ENCODE measurements at places on chromosomes 5 and 9.

GRCh38 chr5:149337736-149338135 is 7.6 kb upstream of the GRPEL2 start:
- no peak for DNase-seq

DNA sequence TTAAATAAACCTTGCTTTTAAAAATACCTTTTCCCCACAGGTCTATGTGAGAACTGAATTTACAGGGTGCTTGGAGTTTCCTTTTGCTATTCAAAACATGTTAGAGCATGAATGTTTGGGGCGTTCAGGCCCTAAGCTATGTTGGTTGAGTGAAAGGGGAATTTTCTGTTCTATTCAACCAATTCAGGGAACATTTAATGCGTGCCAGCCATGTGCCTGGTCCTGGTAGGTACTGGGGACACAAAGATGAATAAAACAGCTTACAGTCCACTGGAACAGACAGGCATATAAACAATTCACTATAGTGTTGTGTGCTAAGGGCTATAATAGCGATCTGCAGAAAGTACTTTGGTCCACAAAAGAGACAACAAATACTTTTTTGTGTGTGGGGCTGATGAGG is 108.5 kb downstream of the ZSWIM6 start:
- DNase-seq, result no peak

GRCh38 chr5:155211764-155212163 is 198.2 kb downstream of the KIF4B start:
- no peak for DNase-seq

- DNase-seq, result no peak
These were observed 15.8 kb downstream of the MCIDAS start for GRCh38 chr5:55211184-55211874.

DNA sequence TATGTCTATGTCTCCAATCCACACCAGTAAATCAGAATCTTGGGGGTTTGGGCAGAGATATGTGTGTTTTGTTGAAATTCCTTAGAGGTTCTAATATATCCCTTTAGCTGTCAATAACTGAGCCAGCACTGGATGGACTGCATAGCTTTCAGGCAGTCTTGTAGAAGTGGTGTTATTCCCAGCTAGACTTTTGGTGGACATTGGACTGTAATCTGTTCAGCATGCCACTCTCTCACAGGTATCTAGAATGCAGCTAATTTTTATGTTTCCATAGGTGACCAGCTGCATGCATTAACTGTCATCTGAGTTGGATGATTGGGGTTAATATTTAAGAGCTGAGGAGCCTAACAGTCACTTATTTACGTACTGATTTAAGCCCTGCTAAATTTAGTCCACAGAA is 45.1 kb upstream of the IL13 start:
- no peak for DNase-seq

GRCh38 chr5:125484742-125485641 is 738.6 kb upstream of the ZNF608 start:
- no peak for DNase-seq

DNA sequence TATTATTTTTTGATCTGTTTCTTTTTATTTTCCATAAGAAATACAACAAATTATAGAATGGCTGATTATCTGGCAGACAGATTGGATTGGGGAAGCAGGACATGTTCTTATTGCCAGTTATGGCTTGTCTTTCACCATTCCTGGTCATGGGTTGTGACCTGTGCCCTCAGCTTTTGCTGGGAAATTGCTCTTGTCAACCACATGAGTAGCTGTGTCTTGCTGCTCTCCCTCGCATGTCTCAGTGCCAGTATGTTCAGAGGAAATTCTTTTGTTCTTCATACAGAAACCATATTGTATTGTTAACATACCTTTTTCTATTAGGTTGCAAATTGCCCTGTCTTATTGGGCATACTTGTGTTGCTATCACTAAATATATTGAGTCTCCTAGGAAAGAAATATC is 344.1 kb downstream of the OSTF1 start:
- no peak for DNase-seq

DNA sequence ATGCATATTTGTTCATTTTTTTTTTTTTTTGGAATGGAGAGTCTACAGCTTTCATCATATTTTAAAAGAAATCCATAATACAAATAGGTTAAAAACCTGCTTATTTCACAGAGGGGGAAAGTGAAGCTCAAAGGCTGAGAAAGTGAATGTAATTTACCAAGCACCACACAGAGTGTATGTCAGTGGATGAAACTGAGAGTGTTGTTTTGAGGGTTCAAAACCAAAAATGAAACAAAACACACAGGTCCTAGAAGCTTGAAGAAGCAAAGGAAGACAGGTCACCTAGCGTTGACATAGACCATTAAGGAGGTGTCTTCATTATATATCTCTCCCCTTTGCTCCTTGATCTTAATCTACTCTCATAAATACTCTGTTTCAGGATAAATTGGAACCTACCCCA is 7.5 kb downstream of the NMUR2 start:
- DNase-seq, result no peak

- DNase-seq, result no peak
These were observed 202.6 kb downstream of the NR3C1 start for GRCh38 chr5:143200781-143201398.

DNA sequence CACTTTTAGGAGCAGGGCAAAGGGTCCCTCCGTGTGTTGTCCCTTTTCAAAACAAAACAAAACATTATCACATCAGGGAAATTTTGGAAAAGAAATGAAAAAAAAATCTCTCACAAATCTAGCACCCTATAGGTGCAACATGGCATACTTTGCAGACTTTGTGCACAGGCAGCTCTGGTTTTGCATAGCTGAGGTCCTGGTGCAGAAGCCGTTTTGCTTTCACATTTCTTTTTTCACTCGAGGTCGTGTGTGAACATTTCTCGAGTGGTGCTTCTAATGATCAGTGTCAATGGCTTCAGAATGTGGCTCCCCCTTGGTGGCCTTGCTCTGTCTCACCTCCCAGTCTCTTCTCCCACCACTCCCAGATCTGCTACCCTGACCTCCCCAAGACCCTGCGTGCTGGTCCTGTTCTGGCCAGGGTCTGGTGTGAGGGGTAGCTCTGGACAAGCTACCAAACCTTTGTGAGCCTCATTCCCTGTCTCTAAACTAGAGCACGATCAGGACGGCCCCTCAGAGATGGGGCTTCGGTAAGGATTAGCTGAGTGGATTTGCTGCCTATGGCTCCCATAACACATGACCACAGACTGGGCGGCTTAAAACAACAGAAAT is 258.0 kb downstream of the NSG2 start:
- no peak for DNase-seq

GRCh38 chr9:126883636-126884035 is 23.2 kb downstream of the ZBTB34 start:
- no peak for DNase-seq

DNA sequence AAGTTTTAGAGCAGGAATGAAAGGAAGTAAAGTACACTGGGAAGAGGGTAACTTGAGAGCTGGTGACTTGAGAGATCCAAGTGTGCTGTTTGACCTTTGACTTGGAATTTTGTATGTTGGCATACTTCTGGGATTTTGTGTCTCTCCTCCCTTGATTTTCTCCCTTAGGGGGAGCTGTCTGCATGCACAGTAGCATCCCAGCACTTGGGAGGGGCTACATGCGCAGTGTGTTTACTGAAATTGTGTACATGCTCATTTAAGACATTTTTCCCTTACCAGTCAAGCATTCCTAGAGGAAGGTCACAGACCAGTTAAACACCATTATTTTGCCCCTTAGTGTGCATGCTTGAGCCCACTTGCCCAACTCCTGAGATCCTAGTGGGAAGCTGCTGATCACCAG is 120.1 kb downstream of the ZNF622 start:
- DNase-seq, result no peak

GRCh38 chr5:176628406-176629228 is 1.7 kb downstream of the SNCB start:
- no peak for DNase-seq

DNA sequence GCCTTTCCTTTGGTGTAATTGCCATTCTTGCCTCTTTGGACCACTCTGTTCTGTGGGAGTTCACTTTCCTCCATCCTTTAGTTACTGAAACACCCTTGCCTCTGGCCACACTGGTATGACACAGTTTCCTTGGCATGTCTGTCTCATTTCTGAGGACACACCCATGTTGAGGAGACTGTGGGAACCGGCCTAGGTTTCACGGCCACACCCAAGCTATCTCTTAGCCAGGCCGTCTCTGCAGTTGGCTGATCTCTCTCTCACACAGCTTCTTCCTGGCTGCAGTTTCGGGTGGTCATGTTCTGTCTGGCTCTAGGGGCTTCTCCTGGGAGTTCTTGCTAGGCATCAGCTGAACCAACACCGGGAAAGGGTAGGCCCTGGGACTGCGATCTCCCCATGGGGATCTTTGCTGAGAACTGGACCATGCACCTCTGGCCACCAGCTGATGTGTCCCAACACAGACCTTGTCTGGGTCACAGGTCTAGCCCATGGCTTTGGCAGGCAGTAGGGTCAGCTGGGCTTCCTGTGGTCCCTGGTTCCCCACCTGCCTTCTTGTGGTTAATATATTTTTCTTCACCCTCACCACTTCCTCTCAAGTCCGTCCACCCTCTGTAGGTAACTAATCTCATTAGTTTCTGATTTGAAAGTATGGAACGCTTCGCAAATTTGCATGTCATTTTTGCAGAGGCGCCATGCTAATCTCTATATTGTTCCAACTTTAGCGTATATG is 24.9 kb downstream of the ARHGEF37 start:
- no peak for DNase-seq

DNA sequence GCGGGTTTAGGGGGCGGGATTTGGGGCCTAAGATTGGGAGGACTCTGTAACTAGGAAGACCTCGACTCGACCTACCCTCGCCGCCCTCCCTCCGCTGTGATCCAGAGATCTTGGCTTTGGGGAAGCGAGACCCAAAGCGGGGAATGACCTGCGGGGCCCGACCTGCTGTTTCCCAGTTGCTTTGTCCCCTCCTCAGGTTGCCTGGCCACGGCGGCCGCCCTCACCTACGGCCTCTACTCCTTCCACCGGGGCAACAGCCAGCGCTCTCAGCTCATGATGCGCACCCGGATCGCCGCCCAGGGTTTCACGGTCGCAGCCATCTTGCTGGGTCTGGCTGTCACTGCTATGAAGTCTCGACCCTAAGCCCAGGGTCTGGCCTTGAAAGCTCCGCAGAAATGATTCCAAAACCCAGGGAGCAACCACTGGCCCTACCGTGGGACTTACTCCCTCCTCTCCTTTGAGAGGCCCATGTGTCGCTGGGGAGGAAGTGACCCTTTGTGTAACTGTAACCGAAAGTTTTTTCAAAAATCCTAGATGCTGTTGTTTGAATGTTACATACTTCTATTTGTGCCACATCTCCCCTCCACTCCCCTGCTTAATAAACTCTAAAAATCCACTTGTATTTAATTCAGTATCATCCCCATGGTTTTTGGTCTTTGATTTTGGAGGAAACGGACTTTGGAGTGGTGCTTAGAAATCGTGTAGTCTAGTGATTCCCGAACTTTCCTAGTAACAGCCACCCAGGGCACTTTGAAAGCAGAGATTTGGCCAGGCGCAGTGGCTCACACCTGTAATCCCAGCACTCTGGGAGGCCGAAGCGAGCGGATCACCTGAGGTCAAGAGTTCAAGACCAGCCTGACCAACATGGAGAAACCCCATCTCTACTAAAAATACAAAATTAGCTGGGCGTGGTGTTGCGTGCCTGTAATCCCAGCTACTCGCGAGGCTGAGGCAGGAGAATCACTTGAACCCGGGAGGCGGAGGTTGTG is 878 bp downstream of the HIGD2A start:
- DNase-seq, result no peak

Data from activated T-helper 1 cell treated with anti-CD3 and anti-CD28 coated beads, Interleukin-2, amount 50 U/mL, for 16 hours (primary cell).